ENCODE measurements at places on chromosomes 5 and 9.

GRCh38 chr5:103255691-103256090, 2.9 kb upstream of the MACIR start:
- no peak for DNase-seq

DNA sequence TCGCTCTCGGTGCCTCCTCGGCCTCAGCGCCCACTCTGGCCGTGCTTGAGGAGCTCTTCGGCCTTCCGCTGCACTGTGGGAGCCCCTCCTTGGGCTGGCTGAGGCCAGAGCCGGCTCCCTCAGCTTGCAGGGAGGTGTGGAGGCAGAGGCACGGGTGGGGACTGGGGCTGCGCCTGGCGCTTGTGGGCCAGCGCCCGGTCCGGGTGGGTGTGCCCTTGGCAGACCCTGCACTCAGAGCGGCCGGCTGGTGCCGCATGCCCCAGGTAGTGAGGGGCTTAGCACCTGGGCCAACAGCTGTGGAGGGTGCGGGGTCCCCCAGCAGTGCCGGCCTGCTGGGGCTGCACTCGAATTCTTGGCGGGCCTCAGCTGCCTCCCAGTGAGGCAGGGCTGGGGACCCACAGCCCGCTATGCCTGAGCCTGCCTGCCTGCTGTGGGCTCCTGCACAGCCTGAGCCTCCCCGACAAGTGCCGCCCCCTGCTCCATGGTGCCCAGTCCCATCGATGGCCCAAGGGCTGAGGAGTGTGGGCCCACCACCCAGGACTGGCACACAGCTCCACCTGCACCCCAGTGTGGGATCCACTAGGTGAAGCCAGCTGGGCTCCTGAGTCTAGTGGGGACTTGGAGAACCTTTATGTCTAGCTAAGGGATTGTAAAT, 2085.2 kb upstream of the ACO1 start:
- DNase-seq = no peak

- DNase-seq = no peak
These were observed 37.9 kb upstream of the SRP19 start for GRCh38 chr5:112823181-112823580.

DNA sequence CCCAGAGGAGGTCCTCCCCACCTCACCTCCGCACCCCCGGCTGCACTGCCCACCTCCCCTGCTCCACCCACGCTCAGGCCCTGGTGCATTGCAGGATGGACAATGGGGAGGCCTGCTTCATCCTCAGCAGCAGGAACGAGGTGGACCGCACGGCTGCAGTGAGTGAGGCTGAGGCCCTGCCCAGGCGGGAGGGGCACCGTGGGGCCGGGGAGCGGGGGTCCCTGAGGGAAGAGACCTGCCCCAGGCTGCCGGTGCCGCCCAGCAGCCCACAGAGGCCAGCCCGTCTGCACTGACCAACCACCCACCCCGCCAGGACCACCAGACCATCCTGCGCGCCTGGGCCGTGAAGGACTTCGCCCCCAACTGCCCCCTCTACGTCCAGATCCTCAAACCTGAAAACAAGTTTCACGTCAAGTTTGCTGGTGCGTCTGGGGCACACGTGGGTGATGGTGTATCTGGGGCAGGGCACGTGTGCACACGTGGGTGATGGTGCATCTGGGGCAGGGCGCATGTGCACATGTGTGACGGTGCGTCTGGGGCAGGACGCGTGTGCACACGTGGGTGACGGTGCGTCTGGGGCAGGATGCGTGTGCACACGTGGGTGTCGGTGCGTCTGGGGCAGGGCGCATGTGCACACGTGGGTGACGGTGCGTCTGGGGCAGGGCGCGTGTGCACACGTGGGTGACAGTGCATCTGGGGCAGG, 66.7 kb downstream of the KCNT1 start:
- DNase-seq = no peak

DNA sequence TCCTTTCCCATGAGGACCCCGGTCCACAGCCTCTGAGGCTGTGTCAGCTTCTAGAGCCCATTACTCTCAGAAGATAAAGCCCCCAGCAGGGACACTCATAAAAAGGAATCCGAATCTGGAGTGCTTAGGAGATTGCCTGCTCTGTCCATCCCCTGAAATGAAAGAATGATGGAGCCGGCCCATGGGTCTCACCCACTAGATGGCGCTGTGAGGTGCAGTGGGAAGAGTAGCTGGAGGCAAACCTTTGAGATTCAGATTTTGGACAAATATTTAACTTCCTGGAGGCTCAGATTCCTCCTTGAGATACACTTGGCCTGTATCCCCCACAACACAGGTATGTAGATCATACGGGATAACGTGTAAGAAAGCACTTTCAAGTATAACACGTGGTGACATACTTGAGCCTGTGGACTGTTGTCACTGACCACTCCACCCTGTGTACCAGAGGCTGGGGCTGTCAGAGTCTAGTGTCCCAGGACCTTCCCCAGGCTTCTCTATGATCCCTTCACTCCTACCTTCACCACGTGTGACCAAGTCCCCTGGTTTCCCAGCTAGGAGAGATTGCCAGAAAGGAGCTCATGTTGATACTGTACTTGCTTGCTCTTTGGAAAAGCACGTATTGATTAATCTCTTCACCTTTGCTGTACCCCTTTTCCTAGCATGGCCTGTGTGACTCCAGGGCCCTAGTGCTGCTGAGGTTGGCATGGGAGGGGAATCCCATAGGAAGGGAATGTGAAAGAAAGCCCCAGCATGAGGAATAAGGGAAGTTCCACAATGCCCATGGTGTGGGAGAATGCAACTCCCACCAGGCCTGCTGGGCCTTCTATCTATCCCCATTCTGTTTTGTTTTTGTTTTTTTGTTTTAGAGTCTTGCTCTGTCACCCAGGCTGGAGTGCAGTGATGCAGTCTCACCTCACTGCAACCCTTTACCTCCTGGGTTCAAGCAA, 32.1 kb downstream of the TRMO start:
- peak; percentile 51 for DNase-seq

- no peak for DNase-seq
These were observed 12.8 kb downstream of the C5orf63 start for GRCh38 chr5:127060470-127060985.

GRCh38 chr5:44275329-44275728, 113.9 kb downstream of the FGF10 start:
- DNase-seq = no peak

Data from activated CD4-positive, alpha-beta T cell treated with anti-CD3 and anti-CD28 coated beads for 24 hours (primary cell).